ENCODE measurements at places on chromosomes 12 and 14.

GRCh38 chr12:45853550-45853949 lies 124.0 kb downstream of the ARID2 start:
- no peak for DNase-seq

GRCh38 chr14:29007990-29008389 lies 241.4 kb downstream of the FOXG1 start:
- no peak for DNase-seq

DNA sequence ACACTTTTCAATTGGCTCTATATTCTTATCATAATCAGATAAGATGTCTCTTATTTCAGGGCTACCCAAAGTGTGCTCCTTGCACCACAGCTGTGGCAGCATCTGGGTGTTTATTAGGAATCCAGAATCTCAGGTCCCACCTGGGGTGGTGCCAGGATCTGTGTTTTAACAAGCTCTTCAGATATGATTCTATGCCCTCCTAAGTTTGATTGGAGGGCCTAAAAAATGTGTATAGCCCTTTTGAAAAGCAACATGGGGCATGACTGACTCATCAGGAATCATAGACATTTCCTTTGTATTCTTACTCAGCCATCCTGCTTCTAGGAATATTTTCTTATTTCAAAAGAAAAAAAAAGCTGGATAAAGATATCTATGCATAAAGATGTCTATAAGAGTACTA lies 103.1 kb downstream of the HELB start:
- no peak for DNase-seq

- no peak for DNase-seq
Measured at GRCh38 chr14:80358112-80358511, 146.8 kb upstream of the DIO2 start.

DNA sequence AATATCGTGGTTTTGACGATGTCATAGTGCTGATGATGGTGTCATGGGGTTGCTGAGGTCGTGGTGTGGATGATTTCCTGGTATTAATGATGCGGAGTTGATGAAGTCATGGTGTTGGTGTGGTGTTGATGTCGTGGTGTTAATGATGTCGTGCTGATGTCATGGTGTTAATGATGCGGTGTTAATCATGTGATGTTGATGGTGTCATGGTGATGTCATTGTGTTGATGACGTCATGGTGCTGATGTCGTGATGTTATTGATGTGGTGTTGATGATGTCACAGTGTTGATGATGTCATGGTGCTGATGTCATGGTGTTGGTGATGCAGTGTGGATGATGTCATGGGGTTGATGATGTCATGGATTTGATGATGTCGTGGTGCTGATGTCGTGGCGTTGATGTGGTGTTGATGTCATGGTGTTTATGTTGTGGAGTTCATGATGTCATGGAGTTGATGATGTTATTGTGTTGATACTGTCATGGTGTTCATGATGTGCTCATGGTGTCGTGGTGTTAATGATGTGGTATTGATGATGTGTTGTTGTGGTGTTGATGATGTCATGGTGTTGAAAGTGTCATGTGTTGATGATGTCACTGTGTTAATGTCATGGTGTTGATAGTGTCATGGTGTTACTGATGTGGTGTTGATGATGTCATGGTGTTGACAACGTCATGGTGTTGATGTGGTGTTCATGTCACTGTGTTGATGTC lies 48.5 kb upstream of the RIMBP2 start:
- DNase-seq: no peak

- no peak for DNase-seq
Measured at GRCh38 chr12:43416981-43417380, 135.0 kb downstream of the ADAMTS20 start.

DNA sequence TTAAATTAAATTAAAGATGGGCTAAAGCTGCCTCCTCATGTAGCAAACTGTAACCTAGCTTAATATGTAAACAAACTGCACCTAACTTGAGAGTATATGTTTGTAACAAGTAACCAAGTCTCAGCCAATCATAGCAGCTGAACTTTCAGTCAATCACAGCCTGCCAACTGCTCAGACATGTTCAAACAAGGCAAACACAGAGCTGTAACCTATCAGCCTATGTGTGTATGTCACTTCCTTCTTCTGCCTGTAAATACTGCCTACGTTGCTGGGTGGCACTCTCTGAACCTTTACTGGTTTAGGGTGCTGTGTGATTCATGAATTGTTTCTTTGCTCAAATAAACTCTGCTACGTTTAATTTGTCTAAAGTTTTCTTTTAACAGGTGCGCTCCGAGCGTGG lies 2.9 kb downstream of the SERPINA6 start:
- no peak for DNase-seq

- DNase-seq: no peak
Measured at GRCh38 chr12:71439362-71439612, 311 bp upstream of the LGR5 start.

DNA sequence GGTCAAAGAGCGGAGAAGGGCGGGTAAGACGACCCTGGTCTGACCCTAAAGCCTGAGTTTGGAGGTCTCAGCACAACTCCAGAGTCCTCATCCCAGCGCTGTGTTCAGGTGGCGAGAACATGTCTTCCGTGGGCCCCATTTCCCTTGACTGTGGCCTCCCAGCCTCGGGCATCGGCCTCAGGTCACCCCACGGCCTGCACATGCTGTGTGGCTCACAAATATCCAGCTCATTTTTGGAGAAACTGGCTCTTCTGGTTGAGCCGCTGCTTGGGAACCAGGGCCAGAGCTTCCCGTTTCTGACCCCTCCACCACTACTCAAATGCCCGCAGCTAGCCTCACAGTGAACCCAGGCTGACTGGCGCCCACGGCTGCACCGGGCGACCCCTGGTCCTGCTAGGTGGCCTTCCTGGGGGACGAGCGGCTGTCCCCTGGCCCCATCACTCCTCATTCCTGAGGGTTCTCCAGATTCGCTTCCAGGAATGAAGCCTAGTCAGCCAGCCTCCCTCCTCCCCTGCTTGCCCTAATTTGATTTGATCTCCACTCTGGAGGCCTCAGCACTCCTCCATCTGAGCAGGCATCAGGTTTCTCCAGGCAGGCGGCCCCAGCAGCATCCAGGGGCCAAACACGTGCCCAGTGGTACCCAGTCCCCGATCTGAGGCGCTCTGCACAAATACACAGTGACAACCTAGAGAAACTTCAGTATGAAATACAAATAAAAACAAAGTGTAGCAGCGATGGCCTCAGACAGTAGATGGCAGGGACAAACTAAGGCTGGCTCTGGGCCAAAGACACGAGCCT lies 4.7 kb downstream of the P2RX2 start:
- no peak for DNase-seq

- DNase-seq: no peak
Measured at GRCh38 chr12:33111850-33112249, 215.3 kb upstream of the PKP2 start.

- DNase-seq: no peak
Measured at GRCh38 chr12:106329231-106329982, 26.9 kb downstream of the TCP11L2 start.

DNA sequence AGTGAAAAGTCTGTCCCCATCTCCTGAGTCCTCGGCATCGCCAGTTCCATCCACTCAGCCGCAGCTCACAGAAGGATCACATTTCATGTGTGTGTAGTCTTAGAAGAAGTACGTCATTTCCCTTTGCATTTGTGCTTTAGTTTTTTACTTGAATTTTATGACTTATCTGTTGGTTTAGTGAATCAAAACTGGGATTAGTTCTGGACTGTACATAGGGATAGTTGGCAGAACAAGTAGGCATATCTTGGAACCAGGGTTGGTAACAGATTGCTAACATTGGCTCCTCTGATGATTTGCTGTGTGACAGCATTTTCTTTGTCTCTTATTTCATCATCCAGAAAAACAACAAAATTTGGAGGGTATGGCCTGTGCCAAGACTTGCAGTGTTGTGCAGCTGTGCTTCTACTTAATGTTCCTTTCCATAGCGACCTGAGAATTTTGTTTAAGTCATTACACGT lies 69.6 kb upstream of the AEBP2 start:
- no peak for DNase-seq

DNA sequence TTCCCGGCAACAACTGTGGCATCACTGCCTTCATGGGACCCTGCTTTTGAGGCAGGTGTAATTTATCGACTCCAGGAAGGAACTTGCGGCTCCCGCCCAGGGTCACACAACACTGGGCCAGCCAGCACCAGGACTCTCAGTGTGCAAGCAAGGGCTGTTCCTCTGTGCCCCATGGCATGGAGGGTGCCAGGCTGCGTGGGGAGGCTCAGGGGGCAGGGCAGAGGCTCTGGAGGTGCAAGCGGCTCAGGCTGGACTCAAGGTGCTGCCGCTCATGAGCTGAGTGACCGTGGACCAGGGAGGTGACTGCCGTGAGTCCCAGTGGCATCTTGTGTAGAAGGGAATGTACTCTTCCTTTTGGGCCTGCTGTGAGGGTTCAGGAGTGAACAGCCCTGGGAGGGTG lies 57.6 kb downstream of the SLC24A4 start:
- DNase-seq: no peak

DNA sequence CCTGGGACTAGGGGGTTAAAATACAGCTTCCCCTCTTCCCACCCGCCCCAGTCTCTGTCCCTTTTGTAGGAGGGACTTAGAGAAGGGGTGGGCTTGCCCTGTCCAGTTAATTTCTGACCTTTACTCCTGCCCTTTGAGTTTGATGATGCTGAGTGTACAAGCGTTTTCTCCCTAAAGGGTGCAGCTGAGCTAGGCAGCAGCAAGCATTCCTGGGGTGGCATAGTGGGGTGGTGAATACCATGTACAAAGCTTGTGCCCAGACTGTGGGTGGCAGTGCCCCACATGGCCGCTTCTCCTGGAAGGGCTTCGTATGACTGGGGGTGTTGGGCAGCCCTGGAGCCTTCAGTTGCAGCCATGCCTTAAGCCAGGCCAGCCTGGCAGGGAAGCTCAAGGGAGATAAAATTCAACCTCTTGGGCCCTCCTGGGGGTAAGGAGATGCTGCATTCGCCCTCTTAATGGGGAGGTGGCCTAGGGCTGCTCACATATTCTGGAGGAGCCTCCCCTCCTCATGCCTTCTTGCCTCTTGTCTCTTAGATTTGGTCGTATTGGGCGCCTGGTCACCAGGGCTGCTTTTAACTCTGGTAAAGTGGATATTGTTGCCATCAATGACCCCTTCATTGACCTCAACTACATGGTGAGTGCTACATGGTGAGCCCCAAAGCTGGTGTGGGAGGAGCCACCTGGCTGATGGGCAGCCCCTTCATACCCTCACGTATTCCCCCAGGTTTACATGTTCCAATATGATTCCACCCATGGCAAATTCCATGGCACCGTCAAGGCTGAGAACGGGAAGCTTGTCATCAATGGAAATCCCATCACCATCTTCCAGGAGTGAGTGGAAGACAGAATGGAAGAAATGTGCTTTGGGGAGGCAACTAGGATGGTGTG lies 1.9 kb downstream of the GAPDH start:
- no peak for DNase-seq

DNA sequence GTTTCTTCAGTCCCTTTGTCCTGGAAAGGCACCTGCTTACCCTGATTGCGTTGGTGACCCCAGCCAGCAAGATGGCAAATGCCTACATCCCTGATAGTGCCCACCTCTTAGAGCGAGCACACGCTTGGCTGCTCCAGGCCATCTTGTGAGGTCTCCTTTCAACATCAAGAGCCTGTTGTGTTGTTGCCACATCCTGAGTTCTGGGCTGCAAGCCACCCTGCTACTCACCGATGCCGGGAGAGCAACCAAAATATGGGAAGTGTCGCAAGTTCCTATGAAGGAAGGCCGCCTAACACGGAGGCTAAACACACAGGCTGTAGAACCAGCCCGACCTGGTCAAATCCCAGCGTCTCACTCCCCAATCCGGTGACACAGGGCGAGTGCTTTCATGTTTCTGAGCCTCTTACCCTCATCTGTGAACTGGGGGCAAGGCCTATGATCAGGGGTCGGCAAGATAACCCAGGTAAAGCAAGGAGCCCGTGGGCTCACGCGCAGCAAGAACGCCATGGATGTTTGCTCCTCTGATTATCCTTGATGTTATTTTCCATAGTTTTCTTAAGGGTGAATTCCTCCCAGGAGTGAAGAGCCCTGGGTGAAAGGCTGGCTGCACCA lies 98.4 kb downstream of the LGMN start:
- no peak for DNase-seq

GRCh38 chr12:105721891-105722290 lies 391.4 kb downstream of the C12orf75 start:
- no peak for DNase-seq

DNA sequence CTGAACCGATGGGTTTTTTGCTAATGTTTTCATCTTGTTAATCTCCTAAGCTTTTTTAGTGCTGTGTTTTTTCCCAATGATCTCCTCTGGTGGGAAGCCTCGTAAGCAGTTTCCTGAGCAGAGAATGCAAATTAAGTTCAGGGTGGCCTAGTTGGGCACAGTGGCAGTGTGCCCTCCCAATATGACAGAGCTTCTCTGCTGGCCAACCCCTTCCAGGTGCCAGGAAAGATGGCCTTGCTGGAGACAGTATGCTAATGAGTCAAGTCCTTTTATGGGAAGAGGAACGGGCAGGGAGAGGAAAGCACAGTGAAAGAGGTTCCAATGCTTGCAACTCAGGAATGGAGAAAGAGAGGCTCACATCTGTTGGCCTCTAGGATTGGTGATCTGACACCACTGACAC lies 115.8 kb downstream of the GCH1 start:
- no peak for DNase-seq

DNA sequence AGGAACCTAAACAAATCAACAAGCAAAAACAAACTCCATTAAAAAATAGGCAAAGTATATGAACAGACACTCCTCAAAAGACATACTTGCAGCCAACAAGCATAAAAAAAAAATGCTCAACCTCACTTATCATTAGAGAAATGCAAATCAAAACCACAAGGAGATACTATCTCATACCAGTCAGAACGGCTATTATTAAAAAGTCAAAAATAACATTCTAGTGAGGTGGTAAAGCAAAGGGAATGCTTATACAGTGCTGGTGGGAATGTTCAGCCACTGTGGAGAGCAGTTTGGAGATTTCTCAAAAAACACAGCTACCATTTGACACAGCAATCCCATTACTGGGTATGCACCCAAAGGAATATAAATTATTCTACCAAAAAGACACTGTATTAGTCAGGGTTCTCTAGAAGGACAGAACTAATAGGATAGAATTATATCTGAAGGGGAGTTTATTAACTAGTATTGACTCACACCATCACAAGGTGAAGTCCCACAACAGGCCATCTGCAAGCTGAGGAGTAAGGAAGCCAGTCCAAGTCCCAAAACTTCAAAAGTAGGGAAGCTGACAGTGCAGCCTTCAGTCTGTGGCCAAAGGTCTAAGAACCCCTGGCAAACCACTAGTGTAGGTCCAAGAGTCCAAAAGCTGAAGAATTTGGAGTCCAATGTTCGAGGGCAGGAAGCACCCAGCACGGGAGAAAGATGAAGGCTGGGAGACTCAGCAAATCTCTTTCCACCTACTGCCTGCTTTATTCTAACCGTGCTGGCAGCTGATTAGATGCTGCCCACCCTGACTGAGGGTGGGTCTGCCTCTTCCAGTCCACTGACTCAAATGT lies 101.6 kb upstream of the KRAS start:
- no peak for DNase-seq

GRCh38 chr14:104522926-104523545 lies 56.5 kb upstream of the C14orf180 start:
- DNase-seq: no peak
